ENCODE measurements at places on chromosomes 1 and 21.

DNA sequence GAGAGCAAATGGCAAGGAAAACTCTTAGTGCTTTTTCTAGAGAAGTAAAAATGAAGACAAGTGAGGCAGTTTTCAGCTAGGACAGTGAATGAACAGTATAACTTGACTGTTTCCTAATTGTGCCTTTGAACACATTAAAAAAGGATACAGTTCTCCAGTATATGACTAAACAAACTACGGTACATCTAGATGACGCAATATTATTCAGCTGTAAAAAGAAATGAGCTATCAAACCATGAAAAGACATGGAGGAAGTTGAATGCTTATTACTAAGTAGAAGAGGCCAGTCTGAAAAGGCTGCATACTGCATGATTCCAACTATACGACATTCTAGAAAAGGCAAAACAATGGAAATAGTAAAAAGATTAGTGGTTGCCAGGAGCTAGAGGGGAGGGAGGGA lies 206.3 kb downstream of the SIPA1L2 start:
- no peak for DNase-seq

DNA sequence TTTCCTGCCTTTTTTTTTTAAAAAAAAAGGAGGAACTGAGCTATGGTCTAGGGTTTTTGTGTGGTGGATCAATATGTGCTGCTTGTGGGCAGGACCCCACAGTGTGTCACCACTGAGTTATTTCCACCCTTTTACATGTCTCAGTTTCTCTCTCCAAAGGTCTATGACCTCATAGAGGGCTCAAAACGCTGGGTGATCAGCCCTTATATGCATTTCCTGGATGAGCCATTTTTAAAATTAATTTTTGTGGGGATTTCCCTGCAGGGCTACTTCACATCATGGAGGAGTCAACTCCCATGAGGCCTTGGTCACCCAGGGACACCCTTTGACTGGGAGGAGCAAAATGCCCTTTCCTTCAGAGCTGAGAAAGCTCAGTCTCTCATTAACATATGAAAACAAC lies 20.7 kb upstream of the HAO2 start:
- DNase-seq = no peak

GRCh38 chr1:209670441-209671082 lies 4.7 kb upstream of the G0S2 start:
- DNase-seq = no peak

GRCh38 chr1:19960591-19960990 lies 18.8 kb downstream of the PLA2G2A start:
- no peak for DNase-seq

DNA sequence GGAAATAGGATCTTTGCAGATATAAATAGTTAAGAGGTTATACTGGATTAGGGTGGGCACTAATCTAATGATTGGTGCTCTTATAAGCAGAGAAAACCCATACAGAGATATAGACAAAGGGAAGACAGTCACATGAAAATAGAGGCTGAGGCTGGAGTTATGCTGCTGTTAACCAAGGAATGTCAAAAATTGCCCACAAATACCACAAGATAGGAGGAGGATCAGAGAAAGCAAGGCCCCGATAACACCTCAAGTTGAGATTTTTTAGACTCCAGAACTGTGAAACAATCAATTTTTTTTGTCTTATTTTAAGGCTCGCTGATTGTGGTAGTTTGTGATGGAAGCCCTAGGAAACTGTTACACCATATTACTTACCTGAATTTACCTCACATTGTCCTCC lies 513.2 kb downstream of the COL11A1 start:
- DNase-seq = no peak

GRCh38 chr1:185600641-185601040 lies 133.6 kb upstream of the HMCN1 start:
- no peak for DNase-seq
